T-helper 1 cell (primary cell): ENCODE measurements at places on chromosomes 5 and 9.

DNA sequence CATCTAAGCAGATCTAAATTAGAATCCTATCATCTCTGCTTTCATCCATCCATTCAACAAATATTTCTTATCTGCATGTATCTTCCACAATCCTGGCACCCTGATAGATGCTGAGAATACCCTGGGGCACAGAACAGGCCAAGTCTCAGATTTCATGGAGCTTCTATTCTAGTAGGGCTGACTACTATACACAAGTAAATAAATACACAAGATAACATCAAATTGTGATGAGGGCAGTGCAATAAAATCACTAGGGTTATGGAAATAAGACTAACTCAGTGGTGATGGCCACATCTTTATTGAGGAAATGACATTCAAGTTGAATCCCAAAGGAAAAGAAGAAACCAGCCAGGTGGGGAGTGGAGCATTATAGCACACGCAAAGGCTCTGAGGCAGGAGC is 138.4 kb upstream of the GLRA1 start:
- no peak for DNase-seq

DNA sequence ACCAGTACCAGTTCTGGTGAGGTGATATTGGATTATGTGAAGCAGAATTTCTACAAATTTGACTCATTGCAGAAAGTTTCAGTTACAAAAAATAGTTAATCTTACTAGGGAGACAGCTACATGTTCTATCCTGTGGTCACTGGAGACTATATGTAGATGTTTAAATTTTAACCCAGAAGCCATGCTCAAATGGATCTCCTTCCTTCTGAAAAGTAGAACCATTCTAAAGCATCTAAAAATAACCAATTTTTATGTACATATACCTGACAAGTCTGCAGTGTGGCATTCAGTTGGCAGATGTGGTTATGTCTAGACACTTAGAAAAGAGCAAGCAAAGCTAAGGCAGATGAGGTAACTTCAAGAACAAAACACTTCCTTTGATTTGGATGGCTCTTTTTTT is 65.5 kb upstream of the POU4F3 start:
- no peak for DNase-seq

DNA sequence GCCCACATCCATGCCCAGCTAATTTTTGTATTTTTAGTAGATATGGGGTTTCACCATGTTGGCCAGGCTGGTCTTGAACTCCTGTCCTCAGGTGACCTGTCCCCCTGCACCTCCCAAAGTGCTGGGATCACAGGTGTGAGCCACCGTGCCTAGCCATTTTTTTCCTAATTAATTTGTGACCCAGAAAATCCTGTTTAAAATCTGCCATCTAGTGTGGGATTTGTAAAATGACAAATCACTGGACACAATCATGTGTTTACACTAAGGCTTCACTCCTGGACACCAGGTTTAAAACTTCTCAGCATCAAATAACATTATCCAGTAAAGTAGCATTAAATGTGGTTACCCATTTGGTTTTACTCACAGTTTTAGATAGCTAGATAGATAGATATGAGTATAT is 18.6 kb upstream of the KDM4C start:
- DNase-seq: no peak

GRCh38 chr5:178430186-178431062 is 159.8 kb downstream of the COL23A1 start:
- DNase-seq: no peak

GRCh38 chr5:109049565-109049964 is 301.9 kb downstream of the FER start:
- no peak for DNase-seq

DNA sequence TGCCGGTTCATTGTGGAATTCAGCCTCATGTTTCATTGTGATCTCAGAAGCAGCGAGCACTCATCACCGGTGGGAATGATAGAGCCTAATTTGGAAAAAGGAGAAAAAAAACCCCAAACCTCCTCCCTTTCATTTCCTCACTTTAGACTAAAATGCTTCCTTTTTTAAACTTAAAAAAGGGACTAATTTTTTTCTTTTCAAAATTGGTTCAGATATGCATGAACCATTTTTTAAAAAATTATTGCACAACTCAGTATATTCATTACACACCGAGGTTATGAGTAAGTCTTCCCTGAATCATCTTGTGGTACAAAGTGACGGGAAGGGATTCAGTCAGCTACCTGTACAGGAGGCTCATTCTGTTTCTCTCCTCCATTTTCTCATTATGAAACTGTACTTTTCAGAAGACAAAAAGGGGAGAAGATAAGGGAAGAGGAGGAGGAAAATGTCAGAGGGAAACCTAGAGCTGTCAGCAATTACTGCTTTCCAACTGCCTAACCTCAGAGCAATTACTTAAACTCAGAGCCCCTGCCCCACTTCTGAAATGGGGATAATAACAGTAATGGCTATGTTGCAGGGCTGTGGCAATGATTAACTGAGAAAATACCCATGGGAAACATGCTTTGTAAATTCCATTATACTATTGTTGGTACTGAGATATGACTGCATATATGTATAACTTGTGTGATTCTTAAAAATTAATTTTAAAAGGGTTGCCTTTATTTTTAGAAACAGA is 24.0 kb downstream of the GALNT10 start:
- peak; percentile 80 for DNase-seq

DNA sequence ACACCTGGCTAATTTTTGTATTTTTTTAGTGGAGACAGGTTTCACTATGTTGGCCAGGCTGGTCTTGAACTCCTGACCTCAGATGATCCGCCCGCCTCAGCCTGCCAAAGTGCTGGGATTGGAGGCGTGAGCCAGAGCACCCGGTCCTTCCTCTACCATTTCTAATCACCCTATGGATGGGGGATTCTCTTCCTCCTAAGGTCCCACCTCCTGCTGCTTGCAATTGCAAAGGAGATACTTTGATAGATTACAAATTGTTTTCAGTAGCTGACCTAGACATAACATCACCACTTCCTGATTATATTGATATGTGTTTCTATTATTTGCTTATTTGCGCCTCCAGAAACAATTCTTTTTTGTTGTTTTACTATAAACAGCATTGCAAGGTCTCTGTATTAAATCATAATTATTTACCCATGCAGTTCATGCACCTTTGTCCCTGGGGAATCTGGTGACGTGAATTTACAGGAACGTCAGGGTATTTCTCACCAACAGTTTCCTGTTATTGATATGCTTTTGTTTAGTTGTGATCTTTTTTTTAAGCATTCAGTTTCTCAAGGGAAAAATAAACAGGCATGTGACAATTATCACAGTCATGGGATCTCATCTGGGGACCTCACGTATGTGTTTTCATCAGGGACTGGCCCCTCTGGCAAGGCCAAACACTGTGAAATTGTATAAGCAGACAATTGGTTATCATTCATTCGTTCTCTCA is 43.2 kb downstream of the ESM1 start:
- DNase-seq: no peak

GRCh38 chr9:96500696-96501632 is 51.0 kb downstream of the HABP4 start:
- DNase-seq: no peak

DNA sequence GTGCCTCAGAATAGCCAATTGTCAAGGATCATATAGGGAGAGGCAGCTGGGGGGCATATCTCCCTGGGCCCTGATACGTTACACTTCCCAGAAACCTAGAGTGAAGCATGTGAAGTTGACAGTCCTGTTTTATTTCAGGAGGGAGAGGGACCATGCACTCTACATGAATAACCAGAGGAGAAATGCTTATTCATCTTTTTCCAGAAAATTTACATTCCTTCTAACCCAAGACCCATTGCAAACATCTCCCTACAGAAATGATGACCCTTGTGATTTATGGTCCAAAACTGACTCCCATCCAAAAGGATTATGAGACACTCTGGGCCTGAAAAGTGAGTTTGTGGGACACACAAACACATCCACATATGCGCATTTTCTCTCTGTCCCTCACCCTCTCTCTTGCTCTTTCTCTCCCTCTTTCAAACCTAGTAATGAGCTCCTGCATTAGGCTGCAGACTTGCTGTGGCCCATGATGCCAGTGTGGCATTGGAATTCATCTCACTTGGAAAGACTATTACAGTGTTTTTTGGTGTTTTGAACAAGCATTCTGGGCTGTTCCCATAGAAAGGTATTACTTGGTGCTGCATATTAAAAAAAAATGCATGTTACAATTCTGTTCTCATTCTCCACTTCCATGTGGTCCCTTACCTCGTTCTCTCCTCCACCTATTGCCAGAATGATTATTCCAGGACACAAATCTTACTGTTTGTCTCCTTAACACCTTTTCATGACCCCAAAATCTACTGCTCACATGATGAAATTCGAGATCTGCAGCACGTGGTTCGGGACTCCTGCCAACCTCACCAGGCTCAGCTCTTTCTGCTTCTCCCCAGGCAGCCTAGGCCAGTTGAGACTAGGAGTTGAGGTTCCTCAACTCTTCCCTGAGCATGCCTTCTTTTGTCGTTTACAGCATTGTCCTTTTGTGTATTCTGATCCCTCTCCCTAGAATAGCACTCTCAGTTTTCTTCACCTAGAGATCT is 451.3 kb upstream of the KLF4 start:
- DNase-seq: no peak

GRCh38 chr9:20557890-20558565 is 64.3 kb downstream of the MLLT3 start:
- peak; percentile 20 for DNase-seq

DNA sequence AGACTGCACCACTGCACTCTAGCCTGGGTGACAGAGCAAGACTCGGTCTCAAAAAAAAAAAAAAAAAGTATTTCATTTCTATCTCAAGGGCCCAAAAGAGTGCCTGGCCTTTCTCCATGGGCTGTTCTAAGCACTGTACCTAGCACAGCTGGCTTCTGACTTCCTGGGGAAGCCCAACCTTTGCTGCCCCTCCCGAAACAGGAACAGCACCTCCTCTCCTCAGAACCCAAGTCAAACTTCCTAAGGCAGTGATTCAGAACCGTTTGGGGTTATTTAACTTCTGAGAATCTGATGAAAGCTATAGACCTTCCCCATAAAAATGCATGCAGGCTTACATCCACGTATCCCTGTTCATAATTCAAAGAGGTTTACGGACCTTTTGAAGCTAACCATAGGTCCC is 57.8 kb downstream of the NRG2 start:
- no peak for DNase-seq

GRCh38 chr5:139470821-139471300 is at the start of gene SMIM33:
SMIM33 (plus strand) TSS chr5:139471004; CDS start chr5:139471122, 118 bp downstream.
- DNase-seq: no peak

- no peak for DNase-seq
Observed at GRCh38 chr5:78758169-78758839, 109.7 kb upstream of the LHFPL2 start.

DNA sequence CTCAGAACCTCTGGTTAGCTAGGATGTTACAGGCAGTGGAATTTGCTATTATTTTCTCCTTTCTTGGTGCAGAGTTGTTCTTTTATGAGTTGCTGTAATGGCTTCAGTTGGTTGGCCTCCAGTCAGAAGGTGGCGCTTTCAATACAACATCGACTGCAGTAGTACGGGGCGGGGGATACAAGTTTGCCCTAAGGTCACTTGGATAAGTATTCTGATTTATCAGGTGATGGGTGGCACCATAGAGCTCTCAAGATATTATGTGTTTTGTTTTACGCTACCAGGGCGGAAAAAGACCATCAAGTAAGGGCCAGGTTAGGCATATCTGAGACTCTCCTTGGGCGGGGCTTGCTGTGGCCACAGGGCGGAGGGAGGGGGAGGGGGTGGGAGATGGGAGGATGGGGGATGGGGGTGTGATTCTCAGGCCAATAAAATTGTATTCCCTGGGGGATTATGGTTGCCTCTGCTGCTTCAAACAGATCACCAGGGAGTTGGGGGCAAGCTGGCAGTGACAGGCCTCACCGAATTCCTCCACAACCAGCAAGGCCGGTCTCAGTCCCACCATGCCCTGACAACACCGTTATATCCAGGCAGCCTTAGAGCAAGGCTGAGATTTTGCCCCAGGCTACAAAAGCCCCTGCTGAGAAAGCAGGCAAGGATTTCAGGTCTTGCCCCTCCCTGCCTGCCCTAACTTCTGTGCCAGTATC is 15.9 kb upstream of the RNF38 start:
- DNase-seq: no peak

DNA sequence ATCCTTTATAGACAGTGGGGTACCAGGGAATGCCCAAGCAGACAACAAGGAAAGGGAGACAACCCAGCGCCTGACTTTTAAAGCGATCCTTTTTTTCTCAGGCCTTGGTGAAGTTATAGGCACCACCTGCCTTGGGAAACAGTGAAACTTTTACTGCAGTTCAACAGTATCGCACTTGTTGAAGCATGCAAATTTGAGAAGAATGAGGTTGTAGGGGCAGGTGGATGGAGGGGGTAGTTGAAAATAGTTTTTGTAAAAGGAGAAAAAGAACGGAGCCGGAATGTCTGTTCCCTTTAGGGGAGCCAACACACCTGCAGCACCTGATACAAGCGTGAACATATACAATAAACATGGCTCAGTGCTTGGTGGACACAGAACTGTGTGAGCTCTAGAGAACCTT is 190.2 kb upstream of the NR3C1 start:
- DNase-seq: no peak

- DNase-seq: no peak
Observed at GRCh38 chr5:10528056-10528816, 35.6 kb upstream of the ANKRD33B start.

GRCh38 chr5:68924481-68925145 is 169.2 kb upstream of the SLC30A5 start:
- DNase-seq: no peak

DNA sequence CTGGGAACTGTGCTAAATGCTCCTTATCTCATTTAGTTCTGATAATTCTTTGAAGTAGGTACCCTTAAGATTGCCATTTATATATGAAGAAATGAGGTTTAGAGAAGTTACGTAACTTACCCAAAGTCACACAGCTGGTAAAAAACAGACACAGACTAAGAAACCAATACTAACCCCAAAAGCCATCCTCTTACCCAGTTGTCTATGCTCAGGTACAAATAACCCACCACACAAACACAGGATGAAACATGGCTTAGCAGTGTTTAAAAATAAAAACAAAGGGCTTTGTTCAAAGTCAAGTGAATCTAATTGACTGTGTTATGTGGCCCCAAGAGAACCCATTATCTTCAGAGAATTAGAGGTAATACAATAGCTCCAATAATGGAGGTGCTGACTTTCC is 37.0 kb upstream of the IL7R start:
- DNase-seq: no peak

- DNase-seq: no peak
Observed at GRCh38 chr9:122115176-122116035, 22.3 kb upstream of the TTLL11 start.

GRCh38 chr5:462051-462481 is 19.1 kb downstream of the EXOC3 start:
- no peak for DNase-seq
